ENCODE measurements at places on chromosomes 4 and X.

DNA sequence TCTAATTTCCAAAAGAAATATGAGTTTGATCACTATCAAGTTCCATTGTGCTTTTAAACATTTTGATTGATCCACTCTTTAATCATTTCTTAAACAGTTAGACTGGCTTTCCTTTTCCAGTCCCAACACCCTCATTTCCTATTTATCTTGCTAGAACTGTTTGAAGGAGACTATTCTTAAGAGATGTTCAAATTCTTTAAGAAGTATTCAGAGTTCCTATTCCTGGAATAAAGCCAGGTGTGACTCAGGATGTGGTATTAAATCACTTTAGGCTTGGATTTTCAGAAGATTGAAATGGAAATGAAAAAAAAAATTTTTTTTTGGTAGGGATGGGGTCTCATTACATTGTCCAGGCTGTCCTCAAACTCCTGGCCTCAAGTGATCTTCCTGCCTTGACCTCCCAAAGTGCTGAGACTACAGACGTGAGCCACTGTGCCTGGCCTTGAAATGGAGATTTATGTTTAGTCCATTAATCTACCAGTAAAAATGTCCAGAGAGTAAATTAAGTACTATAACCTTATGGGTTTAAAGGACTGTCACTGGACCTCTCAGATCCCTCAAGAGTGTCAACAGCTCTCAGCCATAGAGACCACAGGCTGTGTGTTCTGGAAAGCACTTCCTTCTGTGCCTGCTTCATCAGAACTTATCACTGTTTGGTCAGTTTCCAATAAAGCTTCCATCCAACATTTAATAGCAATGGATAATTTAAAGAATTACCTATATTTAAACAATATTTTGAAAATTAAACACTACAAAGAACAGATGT, 90.7 kb downstream of the CDS1 start:
- no peak for DNase-seq

GRCh38 chrX:71910986-71911730, 513 bp downstream of the NHSL2 start:
- DNase-seq: peak; percentile 6

DNA sequence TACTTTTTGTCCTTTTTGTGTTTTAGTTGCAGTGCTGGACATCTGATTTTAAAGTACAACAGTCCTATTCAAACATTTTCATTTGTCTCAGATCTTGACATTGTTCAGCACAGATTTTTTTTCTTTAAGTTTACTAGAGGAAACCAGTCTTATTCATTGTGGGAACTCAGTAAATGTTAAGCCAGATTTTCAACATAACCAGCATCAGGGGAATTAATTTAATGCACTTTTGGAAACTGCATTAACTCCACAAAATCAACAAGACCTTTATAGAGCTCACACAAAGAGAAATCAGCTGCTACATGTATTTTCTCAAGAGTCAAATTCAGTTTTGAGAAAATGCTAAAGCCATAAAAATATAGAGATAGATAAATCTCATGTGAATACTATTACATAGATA, 9.9 kb downstream of the CPE start:
- no peak for DNase-seq

DNA sequence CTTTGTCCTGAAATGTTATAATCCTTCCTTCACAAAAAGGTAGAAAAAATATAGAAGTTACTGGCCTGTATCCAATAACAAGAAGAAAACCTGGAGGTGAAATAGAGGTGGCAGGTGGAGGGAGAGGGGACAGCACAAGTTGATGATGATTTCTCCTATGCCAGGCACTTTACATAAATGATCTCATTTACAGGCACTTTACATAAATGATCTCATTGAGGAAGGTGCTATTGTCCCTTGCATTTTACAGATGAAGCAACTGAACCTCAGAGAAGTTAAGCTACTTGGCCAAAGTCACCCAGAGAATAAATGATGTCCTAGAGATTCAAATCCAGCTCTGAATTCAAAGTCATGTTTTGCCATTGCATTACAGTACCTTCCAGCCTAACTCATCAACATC, 7.1 kb upstream of the OPHN1 start:
- no peak for DNase-seq

- no peak for DNase-seq
These were observed 30.4 kb downstream of the LIMCH1 start for GRCh38 chr4:41568363-41568762.

DNA sequence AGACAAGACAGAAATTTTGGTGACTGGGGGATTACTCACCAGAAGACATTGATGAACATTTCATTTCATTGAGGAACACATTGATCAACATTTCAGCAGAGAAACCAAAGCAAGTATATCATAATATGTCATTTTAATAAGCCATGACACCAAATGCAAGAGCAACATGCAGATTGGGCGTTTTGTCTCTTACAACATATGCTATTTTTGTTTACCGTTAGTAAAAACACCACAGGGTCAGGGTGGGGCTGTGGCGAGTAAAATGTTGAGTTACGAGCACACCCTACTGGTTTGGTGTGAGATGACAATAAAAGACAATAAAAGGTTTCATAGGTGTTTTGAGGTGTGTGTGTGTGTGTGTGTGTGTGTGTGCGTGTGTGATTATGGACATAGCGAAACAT, 294.5 kb downstream of the PDGFC start:
- peak; percentile 41 for DNase-seq

DNA sequence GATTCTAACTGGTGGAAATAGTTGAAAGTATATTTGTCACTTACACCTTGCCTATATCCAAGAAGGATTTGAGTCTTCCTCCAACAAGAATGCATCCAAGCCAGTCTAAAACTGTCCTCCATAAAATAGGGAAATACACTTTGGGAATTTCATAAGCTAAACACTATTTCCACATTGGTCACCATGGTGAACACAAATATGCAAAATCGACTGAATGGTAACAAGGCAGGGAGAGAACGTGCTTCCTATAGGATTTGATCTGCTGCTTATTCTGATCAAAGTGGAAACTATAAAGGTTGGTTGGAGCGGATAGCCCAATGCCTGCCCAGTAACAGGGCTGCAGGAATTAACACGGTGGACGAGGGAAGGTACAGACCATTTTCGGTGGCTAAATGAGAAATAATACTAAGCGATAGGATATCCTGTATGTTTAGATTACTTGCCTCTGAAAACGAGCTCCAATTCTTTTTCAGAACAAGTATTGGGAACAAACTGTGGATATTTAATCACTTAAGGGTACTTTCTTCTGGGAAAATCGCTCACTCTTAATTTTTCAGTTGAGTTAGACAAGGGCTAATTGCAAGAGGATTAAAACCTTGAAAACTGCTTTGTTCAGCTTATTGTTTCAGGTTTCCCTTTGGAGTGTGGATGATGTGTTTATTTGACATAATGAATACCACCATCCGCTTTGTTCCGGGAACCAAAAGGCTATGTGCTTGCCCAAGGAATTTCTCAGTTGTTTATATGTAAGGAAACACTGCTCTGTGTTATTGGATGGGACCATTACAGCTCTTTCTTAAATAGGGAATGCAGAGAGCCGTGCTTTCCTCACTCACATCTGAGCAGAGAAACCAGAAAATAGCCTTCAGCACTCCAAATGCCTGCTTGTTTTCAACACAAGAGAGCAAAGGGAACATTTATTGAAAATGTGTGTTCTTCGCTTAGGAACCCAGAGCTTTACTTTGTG, 194.4 kb downstream of the CBR4 start:
- no peak for DNase-seq

GRCh38 chrX:24506082-24506481, 41.0 kb downstream of the PDK3 start:
- peak; percentile 16 for DNase-seq

- peak; percentile 21 for DNase-seq
These were observed 83.7 kb downstream of the MGST2 start for GRCh38 chr4:139749338-139749737.

- no peak for DNase-seq
These were observed 365.5 kb downstream of the RAB28 start for GRCh38 chr4:13118633-13119032.

GRCh38 chr4:55396308-55397125, 760 bp downstream of the TMEM165 start:
- DNase-seq: peak; percentile 71

DNA sequence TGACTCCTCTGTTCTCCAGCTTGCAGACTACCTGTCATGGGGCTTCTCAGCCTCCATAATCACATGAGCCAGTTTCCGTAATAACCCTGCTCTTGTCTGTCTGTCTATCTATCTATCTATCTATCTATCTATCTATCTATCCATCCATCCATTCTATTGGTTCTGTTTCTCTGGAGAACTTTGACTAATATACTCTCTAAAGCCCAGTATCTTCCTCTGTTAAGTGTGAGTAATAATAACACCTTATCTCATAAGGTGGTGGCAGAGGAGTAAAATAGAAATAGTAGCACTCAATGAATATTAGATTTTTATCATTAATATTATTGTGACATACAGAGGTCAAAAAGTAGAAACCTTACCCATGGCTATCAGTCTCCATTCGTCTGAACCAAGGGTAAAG, 177.9 kb upstream of the PGRMC2 start:
- no peak for DNase-seq

- peak; percentile 42 for DNase-seq
These were observed 16.1 kb upstream of the USO1 start for GRCh38 chr4:75708218-75708691.

GRCh38 chr4:83361416-83362103, 26.9 kb upstream of the HPSE start:
- no peak for DNase-seq
